ENCODE measurements at places on chromosomes 5 and 9.
A peak's percentile ranks its signal among the peaks of the same experiment; 100 is the strongest.

- no peak for DNase-seq
Observed at GRCh38 chr9:86966852-86967511, 19.7 kb upstream of the GAS1 start.

DNA sequence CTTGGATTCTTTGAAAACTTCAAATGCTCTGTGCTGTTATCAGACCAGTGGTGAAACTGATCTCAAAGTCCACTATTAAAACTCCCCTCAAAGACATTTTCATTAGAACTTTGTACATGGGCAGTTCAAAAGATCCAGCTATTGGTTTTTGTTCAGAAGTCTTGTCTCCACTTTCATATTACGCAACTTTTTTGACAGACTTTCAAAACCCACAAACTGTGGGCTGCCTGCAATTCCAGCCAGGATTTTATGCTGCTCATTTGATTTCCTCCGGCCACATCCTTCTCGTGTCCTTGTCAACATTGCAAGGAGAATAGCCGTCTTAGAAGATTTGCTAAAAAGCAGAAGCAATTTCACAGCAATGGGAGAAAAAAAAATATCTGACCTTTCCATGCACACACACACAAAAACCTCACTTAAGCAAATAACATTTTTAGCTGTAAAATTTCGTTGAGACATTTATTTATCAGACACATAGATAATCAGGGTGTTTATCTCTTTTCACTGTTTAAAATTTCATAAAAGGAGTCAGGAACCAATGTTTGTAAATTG, 1990.5 kb downstream of the MAT2B start:
- no peak for DNase-seq

DNA sequence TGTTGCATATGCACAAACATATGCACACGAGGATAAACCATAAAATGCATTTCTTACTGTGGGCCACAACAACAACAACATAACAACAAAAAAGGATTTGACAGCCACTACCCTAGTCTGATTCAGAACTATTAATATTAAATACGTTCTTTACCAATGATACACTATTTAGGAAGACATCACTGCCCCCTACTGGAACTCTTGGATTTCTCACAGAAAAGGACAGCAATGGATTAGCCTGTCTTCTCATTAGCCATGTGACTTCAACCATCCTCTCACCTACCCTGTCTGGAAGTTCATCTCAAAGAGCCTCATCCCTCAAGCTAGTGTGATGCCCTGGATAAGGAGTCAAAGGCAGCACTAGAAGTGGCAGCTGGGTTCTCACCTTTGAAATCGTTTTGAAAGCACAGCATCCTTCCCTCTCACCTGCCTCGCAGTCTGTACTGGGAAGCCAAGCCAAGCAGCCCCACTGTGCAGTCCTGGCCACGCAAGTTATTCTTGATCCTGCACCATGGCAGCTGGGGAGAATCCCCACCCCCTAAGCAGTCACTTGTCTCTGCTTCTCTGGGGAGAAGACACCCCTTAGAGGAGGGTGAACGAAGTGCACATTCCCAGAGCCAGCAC, 64.6 kb downstream of the SH3TC2 start:
- peak; percentile 16 for DNase-seq

DNA sequence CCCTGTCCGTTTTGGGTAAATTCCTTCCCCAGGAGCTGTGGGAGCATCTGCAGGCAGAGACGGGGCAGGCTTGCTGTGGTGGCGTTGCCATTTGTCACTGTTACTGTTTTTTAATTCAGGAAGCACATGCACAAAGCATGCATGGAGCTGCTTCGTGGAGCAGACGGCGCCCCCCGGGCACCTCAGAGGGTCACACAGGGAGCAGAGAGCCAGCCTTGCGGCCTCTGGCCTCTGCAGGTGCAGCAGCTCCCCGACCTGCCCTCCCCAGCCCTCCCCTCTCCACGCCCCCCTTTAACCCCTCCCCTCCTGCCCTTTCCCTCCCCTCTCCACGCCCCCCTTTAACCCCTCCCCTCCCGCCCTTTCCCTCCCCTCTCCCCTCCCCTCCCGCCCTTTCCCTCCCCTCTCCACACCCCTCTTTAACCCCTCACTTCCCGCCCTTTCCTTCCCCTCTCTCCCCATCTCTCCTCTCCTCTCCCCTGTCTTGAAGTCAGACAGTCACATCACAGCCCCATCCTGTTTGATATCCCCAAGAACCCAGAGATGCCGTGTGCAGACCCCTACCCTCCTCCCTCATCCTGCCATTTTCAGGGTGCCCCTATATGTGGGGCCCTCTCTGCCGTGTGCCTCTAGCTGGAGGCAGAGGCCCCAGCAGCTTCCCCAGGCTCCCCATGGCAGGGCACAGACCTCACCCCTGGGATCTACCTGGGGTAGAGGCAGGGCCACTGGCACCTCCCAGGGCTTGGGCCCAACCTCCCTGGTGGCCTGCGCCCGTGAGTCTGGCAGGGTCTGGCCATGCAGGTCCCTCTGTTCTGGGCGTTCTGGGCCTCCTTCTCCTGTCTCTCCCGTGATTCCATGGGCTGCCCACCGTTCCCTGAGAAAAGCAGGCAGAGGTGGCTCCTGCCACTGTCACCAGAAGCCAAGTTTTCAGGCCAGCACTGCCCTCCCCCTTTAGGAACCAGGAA, 29.6 kb upstream of the UBAC1 start:
- DNase-seq, result peak; percentile 53

DNA sequence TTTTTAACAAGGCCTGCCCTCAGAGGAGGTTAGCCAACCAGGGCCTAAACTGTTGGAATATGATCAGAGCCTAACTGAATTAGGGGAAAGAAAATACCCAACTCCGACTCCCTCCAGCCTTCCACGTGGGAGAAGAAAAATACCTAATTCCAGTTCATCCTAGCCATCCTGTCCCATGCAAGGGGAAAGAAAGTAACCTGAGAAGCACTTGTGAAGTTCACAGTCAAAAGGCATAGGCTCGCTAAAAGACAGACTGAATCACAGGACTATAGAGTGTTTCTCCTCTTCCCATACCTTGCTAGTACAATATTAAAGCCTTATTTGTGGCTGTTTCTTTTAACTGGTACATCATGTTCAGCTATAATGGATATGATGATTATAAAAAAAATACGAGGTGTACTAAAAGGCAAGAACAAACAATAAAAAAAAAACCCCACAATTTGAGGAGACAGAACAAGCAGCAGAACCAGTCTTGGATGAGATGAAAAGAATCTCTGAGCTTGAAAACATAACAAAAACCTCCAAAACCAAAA, 18.0 kb upstream of the ATP10B start:
- no peak for DNase-seq

GRCh38 chr5:53694520-53695022, 134.1 kb downstream of the NDUFS4 start:
- no peak for DNase-seq

- DNase-seq, result no peak
Observed at GRCh38 chr5:149759986-149760853, 30.1 kb downstream of the PPARGC1B start.

- no peak for DNase-seq
Observed at GRCh38 chr9:129667378-129667777, 1.9 kb downstream of the PRRX2 start.

DNA sequence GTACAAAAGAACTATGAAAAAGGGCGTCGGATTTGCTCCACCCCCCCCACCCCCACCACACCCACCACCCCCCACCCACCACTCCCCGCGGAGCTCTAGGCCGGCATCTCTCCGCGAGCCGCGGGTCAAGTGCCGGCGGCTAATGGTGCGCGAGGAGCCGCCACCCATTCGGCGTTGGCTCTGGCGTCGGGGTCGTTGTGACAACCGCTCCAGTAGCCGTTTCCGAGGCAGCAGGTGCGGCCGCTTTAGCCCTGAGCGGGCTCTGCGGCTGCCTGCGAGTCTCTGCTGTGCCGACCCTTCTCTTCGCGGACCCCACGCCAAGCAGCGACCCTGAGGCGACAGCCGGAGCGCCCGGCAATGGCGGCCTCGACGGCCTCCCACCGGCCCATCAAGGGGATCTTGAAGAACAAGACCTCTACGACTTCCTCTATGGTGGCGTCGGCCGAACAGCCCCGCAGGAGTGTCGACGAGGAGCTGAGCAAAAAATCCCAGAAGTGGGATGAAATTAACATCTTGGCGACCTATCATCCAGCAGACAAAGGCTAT, at the start of gene PPP1R2B:
Gene PPP1R2B (plus strand): TSS at position 90 of the 546 bp plus-strand sequence. CDS start 268 bp downstream, at position 358.
- no peak for DNase-seq

- no peak for DNase-seq
Observed at GRCh38 chr5:38831117-38831516, 14.7 kb upstream of the OSMR start.

DNA sequence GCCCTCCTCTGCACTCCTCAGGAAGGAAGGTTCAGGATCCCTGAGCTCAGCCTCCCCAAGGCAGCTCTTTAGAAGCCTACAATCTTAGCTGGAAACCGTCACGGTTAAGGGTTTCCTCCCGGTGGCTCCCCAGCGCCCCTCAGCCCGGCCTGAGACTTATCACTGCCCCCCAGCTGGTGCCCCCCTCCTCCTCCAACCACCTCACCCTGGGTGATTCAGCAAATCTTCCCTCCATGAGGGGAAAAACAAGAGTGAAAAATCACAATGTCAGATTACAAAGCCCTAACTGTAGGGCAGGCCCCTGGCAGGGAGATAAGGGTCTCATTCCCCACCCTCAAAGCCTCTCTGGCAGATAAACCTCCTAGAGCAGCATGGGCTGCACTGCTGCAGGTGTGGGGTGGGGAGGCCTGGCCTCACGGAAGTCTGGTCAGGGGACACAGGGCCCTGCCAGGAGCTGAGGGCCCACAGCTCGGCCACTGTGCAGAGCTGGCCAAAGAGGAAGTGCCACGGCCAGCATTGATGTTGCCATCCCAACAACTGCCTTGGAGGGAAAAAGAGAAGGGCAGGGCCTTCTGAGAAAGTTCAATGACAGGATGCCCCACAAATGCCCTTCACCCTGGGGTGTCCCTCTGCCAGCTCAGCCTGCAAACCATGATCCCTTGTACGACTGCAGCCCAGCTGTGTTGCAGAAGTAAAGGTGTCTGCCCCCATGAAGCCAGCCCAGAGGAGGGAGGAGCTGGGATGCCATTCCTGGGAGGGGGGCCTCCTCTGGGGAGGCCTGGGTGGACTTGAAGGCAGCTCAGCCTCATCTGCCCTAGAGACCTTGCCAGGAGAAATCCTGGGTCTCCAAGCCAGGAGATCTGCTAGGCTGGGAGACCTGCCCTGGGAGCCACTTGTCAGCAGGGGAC, 25.9 kb downstream of the GFI1B start:
- DNase-seq, result no peak

- DNase-seq, result no peak
Observed at GRCh38 chr5:113336975-113337374, 97.8 kb downstream of the TSSK1B start.

DNA sequence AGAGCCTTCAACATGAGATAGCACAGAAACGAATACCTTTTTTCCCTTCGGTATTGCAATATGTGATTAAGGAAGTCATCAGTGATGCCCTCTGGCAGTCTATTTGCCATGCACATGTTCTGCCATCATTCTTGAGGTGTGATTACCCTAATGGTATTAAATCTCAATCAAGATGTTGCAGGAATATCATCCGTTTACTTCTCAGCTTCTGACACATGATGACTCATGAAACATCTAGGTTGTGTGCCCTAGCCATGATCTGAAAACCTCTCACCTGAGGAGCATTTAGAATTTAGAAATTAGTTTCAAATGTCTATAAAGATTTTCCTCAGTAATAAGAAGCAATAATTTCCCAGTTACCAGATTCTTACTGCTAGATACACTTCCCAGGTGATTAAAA, 209.1 kb downstream of the ADGRV1 start:
- no peak for DNase-seq

- no peak for DNase-seq
Observed at GRCh38 chr5:178515776-178516503, 74.3 kb downstream of the COL23A1 start.

DNA sequence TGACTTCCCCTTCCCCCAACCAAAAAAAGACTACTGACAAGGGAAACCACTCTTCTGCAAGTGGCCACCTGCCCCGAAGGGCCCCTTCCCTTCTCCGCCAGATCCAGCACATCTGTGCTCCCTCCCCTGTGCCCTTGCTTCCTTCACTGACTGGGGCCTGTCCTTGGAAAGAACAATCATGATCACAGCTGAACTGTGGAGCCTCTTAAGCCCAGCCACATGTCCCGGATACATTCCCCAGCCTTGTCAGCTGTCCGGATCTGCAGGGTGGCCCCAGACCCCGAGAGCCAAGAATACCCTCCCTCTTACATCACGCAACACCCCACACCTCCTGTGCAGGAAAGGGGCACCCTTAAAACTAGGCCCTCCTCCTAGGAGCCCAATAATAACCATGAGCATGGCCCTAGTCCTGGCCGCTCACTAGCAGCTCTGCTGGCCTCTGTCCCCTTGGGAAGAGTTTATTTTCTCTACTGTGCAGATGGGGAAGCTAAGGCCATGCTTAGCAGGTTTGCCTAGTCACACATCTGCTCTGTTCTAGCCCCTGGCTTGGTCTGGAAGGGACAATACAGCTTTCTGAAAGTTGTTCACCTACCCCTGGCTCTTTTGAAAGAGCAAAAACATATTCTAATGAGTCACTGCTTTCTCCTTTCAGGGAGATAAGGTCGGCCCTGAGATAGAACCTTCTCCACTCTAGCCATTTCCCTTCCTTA, 3.8 kb downstream of the SPRY4 start:
- DNase-seq, result no peak

- no peak for DNase-seq
Observed at GRCh38 chr9:134966270-134966669, 48.6 kb upstream of the FCN1 start.

DNA sequence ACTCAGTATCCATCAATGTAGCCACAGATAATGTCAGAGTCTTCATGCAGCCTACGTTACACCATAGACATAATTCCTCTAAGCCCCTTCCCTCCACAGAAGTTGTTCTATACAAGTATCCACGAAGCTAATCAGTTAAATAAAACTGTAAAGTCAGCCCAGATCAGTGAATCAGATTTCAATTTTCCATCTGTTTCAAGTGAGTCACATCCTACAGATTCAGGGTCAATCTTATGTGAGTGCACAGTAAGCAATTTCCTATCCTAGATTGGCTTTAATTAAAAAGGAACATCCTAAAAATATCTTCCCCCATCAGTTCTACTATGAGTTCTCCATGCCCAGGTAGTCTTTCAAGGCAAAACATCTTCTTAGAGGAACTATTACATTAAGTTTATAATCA, 402.5 kb downstream of the EFNA5 start:
- no peak for DNase-seq

DNA sequence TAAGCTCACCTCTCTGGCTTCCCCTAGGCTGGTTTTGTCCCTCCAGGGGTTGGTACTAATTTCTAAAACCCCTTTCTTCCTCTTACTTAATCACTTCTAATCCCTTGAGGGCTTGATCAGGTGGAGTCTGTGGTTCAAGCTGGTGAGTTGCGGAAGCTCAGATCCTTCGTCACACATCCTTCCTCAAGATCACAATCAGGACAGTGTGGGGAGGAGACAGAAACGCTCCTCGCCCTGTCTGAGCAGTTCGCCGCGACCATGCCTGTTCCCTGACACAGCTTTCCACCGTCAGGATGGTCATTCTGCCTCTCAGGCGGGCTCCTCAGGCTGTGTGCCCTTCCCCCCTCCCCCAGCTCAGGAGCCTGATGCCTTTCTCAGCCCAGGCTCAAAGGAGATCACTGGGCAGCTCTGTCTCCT, 24.3 kb downstream of the CPLX2 start:
- peak; percentile 40 for DNase-seq

GRCh38 chr5:176446884-176447590, 1.1 kb upstream of the FAF2 start:
- no peak for DNase-seq

All from T-helper 1 cell (primary cell).